Fibroblast of lung (primary cell): ENCODE measurements at places on chromosomes 5 and 9. TPM values are rescaled to one million over a fixed set of nuclear protein-coding genes. Genes with fewer than 3 reads are reported as not detected.

DNA sequence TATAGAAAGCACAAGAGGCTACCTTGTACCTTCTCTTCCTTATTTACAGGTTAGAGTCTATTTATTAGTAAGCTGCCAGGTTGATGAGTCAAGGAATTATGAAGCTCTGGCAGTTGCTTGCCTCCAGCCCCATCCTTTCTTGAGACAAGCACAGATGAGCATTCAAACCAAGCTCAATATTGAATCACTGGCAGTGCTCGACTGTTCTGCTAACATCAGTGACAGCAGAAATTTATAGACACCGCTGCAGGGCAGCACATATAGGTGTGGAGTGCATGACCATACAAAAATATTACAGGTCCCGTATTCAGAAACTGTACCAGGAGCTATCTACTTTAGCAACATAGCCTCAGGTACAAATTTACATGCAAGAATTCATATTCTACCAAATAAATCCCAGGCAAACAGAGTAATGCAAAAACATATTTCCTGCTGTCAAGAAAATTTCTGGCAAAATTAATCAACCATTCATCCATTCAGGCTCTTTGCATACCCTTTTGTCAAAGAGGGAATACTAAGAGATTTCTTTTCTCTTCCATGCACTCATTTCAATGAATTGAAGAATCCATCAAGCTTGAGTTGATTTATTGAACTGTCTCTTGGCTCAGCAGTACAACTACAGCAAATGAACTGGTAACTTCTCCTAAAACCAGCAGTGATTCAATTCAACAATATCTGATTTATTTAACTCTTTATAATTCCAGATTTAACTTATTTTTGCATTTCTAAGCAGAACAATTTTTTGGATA, 26.9 kb upstream of the PCA3 start:
- H3K36me3 ChIP-seq: no peaks in the 10 kb centered on the region
- no peak overlapping the region for H3K4me3 ChIP-seq
- H3K27ac ChIP-seq: no peak overlapping the region
- no peaks in the 10 kb centered on the region for H3K4me1 ChIP-seq

- no peak for DNase-seq
- H3K4me3 ChIP-seq: no peak overlapping the region
- H3K27me3 ChIP-seq: no peaks in the 10 kb centered on the region
- no peaks in the 10 kb centered on the region for H3K4me1 ChIP-seq
Observed at GRCh38 chr9:131578021-131578420, 32.7 kb downstream of the PRRT1B start.

DNA sequence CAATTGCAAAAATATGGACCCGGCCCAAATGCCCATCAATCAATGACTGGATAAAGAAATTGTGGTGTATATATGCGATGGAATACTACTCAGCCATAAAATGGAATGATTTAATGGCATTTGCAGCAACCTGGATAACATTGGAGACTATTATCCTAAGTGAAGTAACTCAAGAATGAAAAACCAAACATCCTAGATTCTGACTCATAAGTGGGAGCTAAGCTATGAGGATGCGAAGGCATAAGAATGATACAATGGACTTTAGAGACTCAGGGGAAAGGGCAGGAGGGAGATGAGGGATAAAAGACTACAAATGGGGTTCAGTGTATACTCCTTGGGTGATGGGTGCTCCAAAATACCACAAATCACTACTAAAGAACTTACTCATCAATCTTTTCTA, 247.6 kb upstream of the FBXL7 start:
- H3K27me3 ChIP-seq: no peaks in the 10 kb centered on the region
- no peak overlapping the region for H3K4me3 ChIP-seq
- H3K27ac ChIP-seq: no peak overlapping the region
- DNase-seq: no peak
- H3K36me3 ChIP-seq: no peaks in the 10 kb centered on the region

- no peaks in the 10 kb centered on the region for H3K36me3 ChIP-seq
- DNase-seq: peak; percentile 80
- H3K4me3 ChIP-seq: no peak overlapping the region
- peaks cover 43% of the 10 kb centered on the region for H3K4me1 ChIP-seq
- no peaks in the 10 kb centered on the region for H3K27me3 ChIP-seq
Observed at GRCh38 chr5:135245521-135246499, 153.2 kb downstream of the MACROH2A1 start.

GRCh38 chr9:34079181-34079580, 30.5 kb upstream of the UBAP2 start:
- H3K4me3 ChIP-seq: no peak overlapping the region
- H3K27ac ChIP-seq: no peak overlapping the region
- H3K27me3 ChIP-seq: no peaks in the 10 kb centered on the region
- H3K4me1 ChIP-seq: no peaks in the 10 kb centered on the region
- DNase-seq: peak; percentile 11

GRCh38 chr9:78972303-78972999, 599.3 kb upstream of the TLE4 start:
- no peaks in the 10 kb centered on the region for H3K36me3 ChIP-seq
- no peak overlapping the region for H3K27ac ChIP-seq
- H3K4me3 ChIP-seq: no peak overlapping the region
- H3K27me3 ChIP-seq: no peaks in the 10 kb centered on the region

GRCh38 chr9:131426545-131426944, 32.7 kb downstream of the PRRC2B start:
- no peak overlapping the region for H3K27ac ChIP-seq
- H3K4me3 ChIP-seq: no peak overlapping the region
- H3K4me1 ChIP-seq: peaks cover 23% of the 10 kb centered on the region
- H3K27me3 ChIP-seq: no peaks in the 10 kb centered on the region
- DNase-seq: no peak
- peaks cover 5% of the 10 kb centered on the region for H3K36me3 ChIP-seq

GRCh38 chr5:88452820-88453219, 184.2 kb upstream of the TMEM161B start:
- H3K27me3 ChIP-seq: no peaks in the 10 kb centered on the region
- H3K4me1 ChIP-seq: no peaks in the 10 kb centered on the region
- DNase-seq: no peak
- no peak overlapping the region for H3K27ac ChIP-seq
- no peak overlapping the region for H3K4me3 ChIP-seq

- no peak for DNase-seq
- H3K4me1 ChIP-seq: no peaks in the 10 kb centered on the region
- no peak overlapping the region for H3K4me3 ChIP-seq
Observed at GRCh38 chr5:52043137-52043536, 659.9 kb downstream of the ISL1 start.

- no peaks in the 10 kb centered on the region for H3K4me1 ChIP-seq
- peak within 1 kb of the TSS; percentile 67 for H3K4me3 ChIP-seq
- no peaks in the 10 kb centered on the region for H3K36me3 ChIP-seq
- peak; percentile 72 for DNase-seq
Observed at GRCh38 chr5:84384604-84385575, at the start of gene EDIL3. TSS of gene EDIL3 (minus strand) at chr5:84384880. CDS start at chr5:84384374, 506 bp downstream.

- H3K27ac ChIP-seq: no peak overlapping the region
- no peak for DNase-seq
- no peak overlapping the region for H3K4me3 ChIP-seq
- H3K4me1 ChIP-seq: peaks cover 2% of the 10 kb centered on the region
- H3K36me3 ChIP-seq: no peaks in the 10 kb centered on the region
- H3K27me3 ChIP-seq: no peaks in the 10 kb centered on the region
Observed at GRCh38 chr9:116933251-116933650, 246.1 kb downstream of the TRIM32 start.

- H3K4me1 ChIP-seq: no peaks in the 10 kb centered on the region
- H3K36me3 ChIP-seq: no peaks in the 10 kb centered on the region
- no peaks in the 10 kb centered on the region for H3K27me3 ChIP-seq
- H3K27ac ChIP-seq: no peak overlapping the region
- no peak for DNase-seq
Observed at GRCh38 chr9:115983366-115983765, 170.2 kb upstream of the PAPPA start.

DNA sequence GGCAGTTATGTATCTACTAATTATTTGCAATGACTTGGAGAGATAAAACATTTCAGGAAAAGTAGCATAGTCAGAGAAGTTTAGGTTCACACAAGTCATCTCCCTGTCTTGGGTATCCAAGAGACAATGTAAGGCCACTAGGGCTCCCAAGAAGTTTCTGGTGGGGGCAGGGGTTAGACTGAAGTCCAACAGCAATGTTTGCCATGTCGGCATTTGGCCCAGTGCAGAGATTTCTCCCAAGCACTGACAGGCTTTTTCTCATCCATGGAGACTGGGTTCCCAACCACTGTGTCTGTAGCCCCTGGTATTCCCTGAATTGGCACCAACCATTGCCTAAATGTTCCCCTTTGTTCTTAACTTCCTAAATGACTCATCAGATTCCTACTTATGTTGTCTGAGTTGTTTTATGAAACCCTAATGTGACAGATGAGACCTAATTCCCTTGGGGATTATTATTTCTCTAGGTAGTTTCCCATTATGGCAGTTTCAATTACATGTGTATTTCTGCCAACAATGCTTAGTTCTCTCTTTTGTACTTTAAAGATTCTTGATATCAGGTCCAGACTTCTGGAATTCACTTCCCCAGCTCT, 103.6 kb upstream of the EGFLAM start:
- no peak for DNase-seq
- H3K4me3 ChIP-seq: no peak overlapping the region
- peaks cover 3% of the 10 kb centered on the region for H3K27me3 ChIP-seq
- H3K4me1 ChIP-seq: no peaks in the 10 kb centered on the region

- no peak for DNase-seq
- H3K4me3 ChIP-seq: no peak overlapping the region
- no peaks in the 10 kb centered on the region for H3K27me3 ChIP-seq
- no peaks in the 10 kb centered on the region for H3K36me3 ChIP-seq
- peaks cover 11% of the 10 kb centered on the region for H3K4me1 ChIP-seq
Observed at GRCh38 chr5:142544946-142545649, 140.8 kb downstream of the FGF1 start.

DNA sequence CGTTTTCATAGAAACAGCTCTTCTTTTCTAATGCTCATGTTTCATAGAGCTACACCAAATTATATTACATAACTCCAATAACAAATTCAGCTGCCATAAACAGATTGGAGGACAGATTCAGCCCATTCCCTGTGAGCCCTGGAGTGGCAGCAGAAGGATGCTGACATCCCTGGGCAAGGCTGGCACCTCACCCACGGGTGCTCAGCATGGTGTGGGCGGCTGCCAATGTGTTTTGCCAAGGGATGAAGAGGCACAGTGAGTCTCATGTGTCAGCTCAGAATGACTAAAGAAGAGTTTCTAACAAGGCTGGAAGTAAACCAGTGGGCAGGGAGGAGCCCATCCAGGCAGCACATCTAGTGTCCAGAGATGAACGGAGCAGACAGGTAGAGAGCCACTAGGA, 127.1 kb upstream of the ICE1 start:
- no peaks in the 10 kb centered on the region for H3K4me1 ChIP-seq
- no peak overlapping the region for H3K4me3 ChIP-seq
- H3K27ac ChIP-seq: no peak overlapping the region
- no peaks in the 10 kb centered on the region for H3K27me3 ChIP-seq
- DNase-seq: no peak
- no peaks in the 10 kb centered on the region for H3K36me3 ChIP-seq

The SLC34A1 gene
- not detected in 2 replicates for total RNA-seq

The PRLR gene
- 0.33 TPM in 1 of 2 replicates, not detected in the other for total RNA-seq

The SNCB gene
- total RNA-seq: 0.17 TPM in 1 of 2 replicates, not detected in the other

The SLC2A8 gene
- total RNA-seq: 7.2 and 11.4 TPM in 2 replicates

The TRMT10B gene
- total RNA-seq: 3.9 and 5.6 TPM in 2 replicates

The HMCN2 gene
- total RNA-seq: under 0.01 TPM in 2 replicates
